ENCODE measurements at places on chromosomes 5 and 9.
A peak's percentile ranks its signal among the peaks of the same experiment; 100 is the strongest.

GRCh38 chr9:99565203-99565602 is 256.5 kb upstream of the NR4A3 start:
- no peak for DNase-seq

GRCh38 chr5:163306421-163306820 is 131.0 kb upstream of the CCNG1 start:
- DNase-seq, result no peak

DNA sequence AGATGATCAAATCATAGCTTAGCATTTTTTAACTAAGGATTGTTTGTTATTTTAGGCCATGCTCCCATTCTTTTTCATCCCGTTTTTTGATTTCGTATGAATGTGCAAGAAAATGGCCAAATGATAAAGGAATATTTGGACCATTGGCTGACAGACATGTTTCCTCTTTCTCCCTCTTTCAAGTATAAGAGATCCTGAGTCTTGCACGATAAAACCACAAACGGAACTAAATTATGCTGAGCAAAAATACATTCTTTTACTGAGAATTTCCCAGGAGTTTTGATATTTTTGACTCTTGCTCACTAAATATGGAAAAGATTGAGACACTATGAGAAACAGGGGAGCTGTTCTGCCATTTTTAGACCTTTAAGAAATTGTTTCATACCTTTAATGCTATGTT is 90.4 kb upstream of the KLF9 start:
- no peak for DNase-seq

GRCh38 chr5:56148453-56148971 is 84.6 kb downstream of the ANKRD55 start:
- no peak for DNase-seq

DNA sequence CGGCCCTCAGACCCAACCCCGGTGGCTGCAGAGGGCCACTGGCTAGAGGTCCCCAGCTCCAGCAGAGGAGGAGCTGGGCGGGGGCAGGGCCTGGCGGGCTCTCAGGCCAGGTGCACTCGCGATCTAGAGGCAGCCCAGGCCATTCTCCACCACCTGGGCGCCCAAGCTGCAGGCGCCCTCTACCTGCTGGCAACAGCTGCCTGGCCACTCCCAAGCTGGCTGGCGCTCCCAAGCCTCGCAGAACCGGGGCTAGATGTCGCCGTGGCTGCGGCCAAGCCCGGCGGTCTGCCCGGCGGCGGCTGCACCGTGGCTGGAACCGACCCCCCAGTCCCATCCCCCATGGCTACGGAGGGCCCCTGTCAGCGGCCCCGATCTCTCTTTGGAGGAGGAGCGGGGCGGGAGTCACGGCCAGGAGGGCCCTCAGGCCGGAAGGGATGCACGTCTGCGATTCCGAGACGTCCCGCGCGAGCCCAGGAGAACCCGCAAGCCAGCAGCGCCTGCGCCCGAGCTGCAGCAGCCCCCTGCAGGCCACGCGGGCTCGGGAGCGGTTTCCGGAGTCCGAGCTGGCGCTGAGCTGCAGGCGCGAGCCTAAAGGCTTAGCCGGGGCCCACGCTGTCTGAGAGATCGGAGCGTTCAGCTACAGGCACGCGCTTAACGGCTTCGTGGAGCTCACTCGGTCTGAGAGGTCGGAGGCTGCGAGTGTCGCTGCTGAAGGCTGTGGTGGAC is 44.3 kb upstream of the BICD2 start:
- no peak for DNase-seq

DNA sequence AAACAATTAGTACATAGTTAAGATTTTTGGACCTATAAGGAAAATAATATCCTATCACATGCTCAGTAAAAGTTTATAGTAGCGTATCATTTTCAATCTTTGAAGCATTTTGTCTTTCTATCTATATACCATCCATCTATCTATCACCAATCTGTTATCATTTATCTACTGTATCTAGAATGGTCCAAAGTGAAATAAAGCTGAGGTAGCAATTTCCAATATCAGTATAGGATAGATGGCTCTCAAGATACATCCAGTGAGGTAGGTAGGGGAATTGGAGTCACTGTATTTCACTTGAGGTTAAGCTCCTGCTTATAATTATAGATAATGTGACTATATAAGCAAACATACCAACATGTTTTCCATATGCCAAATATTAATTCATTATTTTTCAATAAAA is 889.1 kb upstream of the CTNND2 start:
- no peak for DNase-seq

- peak; percentile 31 for DNase-seq
Measured at GRCh38 chr5:82174128-82174918, 103.8 kb downstream of the RPS23 start.

DNA sequence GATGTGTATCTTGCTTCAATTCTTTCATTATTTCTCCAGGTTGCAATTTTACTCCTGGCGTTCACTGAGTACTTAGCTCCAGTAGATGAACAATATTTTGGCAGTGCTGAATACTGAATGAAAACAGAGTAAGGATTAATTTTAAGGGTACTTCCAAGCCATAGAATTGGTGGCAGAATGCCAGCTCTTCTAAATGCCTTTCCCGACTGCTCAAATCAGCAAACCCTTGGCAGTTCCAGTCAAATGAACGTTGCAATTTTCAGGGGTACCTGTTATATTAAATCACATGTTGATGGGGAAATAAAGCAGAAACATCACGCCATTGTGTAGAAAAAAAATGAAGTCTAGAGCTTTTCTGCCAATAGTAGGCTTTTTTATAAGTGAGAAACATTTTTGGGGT is 282.4 kb upstream of the RPS23 start:
- no peak for DNase-seq

DNA sequence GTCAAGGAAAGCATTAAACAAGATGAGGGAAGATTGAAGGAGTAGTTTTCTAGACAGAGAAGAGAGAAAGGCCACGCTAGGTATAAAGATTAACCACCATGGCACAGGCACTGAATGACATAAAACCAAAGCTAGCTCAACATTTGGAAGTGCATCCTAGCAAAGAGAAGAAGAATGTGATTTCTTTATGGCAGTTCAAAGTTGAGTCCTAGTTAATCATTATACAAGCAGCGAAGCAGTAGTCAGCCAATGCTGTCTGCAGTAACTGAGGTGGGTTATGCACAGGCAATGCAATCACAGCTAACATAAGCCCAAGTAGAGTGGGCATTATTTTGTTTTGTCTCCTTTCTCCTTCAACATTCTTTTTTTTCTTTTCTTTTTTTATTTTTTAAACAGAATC is 24.0 kb upstream of the ANKRD31 start:
- DNase-seq, result no peak

DNA sequence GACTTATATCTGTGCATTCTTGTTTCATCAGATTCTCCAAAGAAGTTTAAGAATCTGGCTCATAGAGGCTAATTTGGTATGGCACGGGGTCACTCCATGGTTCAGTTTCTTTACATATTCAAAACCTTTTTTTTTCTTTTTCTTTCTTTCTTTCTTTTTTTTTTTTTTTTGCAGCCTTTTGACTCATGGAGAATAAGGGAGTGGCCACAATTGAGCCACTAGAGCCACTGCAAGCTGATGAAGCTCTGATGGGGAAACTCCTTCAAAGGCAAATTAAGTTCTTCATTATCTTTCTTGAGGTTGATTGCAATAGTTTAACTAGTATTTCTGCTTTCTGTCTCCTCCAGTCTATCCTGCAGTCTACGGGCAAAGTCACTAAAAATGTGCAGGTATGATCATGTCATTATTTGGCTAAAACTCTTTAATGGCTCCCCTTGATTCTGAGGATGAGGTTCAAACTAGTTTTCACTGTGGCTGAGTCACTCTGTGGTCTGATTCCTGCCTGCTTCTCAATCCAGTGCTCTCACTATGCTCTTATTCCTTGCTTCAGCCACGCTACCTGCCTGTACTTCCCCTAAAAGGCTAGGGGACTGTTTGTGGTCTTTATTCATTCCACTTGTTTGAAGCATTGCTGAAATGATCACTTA is 93.5 kb upstream of the RIOK2 start:
- DNase-seq, result no peak

DNA sequence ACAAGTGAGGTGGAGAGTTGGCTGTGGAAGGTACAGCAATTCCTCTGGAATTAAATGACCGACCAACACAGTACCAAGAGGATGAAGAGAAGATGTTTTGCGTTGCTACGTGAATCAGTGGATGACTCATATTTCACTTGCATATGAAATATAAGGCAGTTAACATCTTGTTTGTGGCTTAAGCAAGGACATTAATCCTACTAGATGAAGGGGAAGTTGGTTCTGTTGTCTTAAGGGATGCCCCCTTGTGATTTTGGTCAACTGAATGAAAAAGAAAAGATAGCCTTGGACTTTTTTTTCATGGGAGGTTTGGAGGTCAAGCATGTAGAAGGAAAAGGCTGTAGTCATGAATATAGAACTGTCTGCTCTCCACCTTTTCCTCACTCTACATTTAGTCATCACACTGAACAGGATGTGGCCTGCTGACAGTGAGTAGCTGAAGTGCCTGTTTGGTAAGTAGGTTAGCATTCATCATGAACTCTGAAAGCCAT is 33.9 kb downstream of the VLDLR start:
- DNase-seq, result no peak

DNA sequence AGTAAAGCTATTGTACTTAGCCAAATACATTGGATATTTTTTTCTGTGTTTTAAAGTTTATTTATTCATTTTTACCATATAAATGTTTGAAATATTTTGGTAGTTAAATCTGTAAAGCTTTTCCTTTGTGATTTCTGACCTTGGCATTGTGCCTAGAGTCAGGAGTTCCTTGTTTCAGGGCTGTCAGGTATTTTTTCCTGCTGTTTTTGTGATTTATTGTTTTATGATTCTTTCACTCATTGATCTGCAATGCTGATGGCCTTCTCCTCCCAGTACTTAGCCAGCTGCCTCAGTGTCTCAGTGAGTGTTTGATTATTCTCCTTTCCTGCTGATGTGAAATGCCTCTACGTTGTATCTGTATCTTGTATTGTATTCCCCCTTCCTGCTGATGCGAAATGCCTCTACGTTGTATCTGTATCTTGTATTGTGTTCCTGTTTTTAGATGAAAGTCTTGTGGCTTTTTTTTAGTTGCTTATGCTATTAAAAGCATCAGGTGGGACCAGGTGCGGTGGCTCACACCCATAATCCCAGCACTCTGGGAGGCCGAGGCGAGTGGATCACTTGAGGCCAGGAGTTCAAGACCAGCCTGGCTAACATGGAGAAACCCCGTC is 61.0 kb downstream of the EHMT1 start:
- DNase-seq, result no peak

- DNase-seq, result no peak
Measured at GRCh38 chr5:76821136-76821535, 2.3 kb downstream of the F2RL1 start.

- DNase-seq, result no peak
Measured at GRCh38 chr9:22088053-22088716, 79.1 kb upstream of the CDKN2B start.

DNA sequence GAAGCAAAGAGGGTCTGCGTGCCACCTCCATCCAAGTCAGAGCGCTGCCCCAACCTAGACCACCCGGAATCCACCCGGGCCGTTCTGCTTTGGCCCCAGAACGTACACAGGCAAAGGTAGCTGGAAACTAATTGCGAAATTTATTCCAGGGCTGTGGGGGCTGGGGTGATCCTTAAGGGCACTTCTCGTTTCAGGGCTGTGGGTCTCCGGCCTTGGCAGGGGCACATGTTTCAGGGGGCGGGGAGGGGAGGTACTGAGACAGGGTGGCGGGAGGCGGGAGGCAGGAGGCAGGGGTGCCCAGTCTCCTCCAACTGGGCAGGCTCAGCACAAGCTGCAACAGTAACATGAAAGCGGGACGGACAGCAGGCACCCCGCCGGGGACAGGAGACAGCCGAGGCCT is 26.1 kb downstream of the NR5A1 start:
- DNase-seq, result no peak

GRCh38 chr5:252546-252945 is 18.9 kb upstream of the PDCD6 start:
- no peak for DNase-seq

DNA sequence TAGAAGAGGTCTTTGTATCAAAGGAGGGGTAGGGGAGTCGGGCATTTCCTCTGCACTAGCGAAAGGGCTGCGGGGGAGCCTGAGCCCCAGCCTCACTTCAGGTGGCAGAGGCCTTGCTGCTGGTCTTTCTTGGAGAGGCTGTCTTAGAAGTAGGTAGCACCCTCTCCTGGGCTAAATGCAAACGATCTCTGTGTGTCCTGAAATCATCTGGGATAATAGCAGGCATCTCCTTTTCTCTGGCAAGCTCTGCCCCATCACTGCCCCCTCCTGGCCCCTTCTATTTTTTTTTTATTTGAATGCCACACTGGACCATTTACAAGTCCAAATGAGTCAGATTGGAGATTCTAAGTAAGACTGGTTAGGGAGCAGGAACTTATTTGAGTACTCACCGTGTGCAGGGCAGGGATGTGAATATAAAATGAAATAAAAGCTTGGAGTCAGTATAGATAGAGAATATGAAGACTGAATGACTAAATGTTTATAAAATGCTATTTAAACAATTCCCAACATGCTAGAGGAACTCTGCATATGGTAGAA is 137.1 kb downstream of the FGF1 start:
- DNase-seq, result no peak

DNA sequence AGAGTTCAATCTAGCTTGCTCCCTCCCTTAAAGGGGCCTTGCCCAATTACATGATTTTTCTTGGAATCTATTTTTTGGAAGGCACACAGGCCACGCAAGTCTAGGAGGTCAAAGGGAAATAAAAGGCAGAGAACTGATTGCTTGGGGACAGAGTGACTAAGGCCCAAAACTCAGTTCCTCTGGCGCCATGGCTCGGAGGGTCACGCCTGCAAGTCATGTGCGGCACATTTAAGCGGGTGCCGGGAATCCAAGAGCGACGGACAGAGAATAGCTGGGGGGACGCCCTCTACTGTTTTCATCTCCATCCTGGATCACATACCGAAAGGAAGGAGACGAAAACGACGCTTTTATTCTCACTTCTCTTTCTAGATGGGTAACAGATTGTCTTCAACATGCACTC is 78.6 kb downstream of the FREM1 start:
- no peak for DNase-seq

- no peak for DNase-seq
Measured at GRCh38 chr9:99782962-99783718, 38.5 kb upstream of the NR4A3 start.

GRCh38 chr5:126809916-126810315 is 33.0 kb downstream of the LMNB1 start:
- no peak for DNase-seq
